ENCODE measurements at places on chromosomes 6 and 20.

DNA sequence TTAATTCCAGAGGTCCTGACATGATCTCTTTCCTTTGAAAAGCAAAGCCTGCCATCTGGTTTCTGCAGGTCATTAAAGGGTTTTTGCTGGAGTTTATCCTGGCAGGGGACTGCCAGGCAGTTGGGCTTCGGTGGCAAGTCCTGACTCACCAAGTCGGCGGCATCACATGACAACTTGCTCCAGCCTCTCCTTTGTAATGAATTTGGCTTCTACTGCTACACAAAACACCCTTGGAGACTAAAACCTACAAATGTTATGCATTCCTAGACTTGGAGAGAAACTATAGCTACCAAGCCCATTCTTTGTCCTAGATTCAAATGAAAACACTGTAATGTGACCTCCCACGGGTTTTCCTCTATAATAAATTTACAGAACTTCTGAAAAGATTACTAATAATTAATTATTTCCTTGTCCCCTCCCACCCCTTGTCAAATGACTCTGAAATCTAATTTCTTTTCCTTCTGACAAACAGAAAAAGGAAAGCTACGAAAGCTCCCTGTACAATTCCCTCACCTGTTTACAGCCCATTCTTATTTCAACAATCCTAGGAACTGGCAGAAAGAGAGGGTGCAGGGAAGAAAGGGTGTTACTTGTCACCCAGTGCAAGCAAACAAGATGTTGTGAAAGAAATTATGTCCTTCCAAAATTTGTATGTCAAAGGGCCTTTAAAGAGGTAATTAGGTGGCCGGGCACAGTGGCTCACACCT is 62.9 kb downstream of the QRSL1 start:
- no peak for DNase-seq

DNA sequence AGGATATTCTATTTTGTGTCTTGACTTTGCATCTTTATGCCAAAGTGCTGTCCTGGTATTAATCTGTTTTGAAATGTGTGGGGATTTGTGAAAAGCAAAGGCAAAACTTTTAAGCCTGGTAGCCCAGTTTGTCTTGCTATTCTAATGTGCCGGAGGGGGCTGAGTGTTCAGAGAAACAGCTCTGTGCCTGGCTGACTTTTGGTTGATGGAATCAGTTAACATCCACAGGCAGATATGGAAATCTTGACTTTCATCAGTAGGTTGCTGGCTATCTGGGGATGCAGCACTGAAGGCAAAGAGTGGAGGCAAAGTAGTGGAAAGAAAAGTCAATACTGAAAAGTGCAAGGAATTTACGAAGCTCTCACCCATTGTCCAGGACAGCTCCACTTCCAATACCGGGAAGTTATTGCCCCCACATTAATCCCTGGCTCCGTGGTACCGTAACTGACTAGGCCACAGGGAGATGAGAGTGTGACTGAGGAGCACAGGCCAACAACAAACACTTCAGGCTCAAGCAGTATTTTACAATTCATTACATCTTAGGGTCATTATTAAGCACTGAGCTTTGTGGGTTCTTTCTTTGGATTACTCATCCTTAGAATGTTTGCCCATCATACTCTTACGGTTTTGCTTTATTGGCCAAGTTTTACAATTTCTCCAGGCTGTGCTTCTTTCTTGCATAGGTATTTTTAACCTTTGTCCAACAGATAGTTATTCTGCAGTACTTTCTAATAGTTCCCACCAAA is 164.6 kb downstream of the MTFR2 start:
- DNase-seq, result no peak

DNA sequence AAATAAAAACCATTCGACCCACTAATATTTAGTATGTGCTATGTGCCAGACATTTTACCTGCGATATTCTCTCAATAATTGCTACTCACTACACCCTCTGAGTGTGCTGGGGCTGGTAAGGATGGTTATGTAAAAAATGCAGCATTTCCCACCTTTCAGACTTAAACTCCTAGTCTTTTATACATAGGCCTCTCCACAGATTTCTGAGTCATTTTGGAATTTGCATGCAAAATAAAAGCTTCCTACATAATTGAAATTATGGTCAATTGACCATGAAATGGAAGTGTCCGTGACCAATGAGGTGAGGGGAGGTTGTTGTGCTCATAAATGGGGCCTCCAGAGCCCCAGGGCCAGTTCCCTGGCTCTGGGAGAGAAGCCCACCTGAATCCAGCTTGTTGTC is 37.7 kb upstream of the MAFB start:
- DNase-seq, result no peak

DNA sequence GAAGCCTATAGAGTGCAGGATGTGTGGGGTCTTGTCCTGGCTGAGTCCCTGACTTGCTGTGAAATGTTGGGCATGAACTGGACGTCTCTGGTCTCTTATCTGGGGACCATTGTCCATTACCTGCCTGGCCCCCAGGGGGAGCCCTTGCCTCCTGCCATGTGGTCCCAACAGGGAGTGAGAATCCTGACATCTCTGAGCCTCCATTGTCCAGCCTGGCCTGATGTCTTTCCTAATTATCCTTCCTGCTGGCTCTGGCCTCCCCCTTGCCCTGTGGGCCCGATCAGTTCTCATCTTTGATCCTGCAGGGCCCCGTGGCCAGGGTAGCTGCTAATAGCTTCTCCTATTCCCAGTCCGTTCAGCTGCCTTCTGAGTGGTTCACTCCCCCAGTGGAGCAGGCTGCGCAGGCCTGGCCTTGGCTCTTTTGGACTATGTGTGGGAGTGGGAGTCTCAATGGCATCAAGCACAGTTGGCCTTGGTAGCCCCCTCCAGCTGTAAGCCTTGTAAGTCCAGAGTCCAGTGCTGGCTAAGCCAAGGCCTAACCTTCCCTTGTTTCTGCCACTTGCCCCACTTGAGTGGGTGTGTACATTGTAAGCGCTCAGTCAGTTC is 77.9 kb upstream of the RALY start:
- DNase-seq, result peak; percentile 24

DNA sequence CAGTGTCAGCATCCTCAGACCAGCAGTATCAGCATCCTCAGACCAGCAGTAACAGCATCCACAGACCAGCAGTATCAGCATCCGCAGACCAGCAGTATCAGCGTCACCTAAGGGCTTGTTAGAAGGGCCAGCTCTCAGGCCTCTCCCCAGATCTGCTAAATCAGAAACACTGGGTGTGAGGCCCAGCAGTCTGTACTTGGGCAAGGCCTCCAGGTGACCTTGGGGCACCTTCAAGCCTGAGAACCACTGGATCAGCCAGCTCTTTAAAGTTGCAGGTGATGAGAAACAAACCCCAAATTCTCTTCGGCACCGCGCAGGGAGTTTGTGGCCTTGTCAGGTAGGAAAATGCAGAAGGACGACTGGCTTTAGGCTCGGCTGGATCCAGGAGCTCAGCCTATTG is 290.5 kb upstream of the CDH4 start:
- DNase-seq, result no peak

DNA sequence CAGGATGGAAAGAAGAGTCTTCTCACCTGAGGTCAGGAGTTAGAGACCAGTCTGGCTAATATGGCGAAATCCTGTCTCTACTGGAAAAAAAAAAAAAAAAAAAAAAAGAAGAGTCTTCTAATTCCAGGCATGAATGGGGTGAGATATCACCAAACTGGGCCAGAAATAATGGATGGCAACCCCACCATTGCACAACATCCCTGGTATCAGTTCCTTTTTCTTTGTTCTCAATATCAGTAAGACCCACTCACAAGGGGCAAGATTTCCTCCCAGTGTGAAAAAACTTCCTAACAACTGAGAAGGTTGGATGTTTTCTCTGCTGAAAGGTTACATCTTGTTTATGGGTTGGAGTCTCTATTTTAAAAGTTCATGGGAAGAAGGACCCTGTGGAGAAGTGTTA is 23.6 kb upstream of the NR2E1 start:
- DNase-seq, result no peak

DNA sequence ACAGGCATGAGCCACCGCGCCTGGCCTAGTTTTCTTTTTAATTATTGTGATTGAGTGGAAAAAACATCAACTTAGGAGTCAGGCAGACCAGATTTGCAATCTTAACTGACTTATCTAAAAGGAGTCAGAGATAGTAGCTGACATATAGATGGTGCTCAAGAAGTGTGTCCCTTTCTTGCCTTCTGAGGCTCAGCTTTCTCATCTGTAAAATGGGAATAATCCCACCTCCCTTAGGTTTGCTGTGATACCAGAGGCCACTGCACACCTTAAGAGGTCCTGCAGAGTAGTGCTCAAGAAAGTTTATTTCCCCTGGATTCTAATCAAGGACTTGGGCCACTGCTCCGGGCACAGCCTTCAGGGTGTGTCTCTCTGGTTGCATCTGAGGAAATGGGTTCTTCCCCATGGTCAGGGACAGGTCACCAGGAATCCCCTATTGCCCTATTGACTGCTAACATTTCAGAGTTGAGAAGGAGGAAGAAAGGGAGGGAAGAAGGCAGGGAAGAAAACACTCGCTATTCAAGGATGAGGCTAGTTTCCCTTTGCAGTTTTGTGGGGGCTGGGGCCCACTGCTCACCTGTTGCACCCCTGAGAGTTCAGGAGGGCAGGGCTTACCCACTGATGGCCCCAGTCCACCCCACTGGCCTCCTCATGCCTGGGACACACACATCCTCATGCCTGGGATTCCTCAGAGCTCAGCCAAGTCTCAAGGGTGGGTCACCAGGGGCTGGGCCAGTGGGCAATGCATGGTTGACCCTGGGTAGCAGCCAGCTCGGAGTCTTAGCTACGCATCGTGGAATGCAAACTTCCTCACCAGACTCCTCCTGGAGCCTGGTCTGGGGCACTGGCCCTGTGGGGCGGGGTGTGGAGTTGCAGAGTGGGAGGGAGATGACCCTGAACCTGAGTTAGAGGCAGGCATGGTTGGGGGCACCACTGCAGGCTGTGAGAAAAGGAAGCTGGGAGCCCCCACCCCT is 21.2 kb downstream of the C6orf132 start:
- DNase-seq, result no peak

GRCh38 chr20:54995553-54995952 is 520.2 kb downstream of the DOK5 start:
- no peak for DNase-seq

GRCh38 chr6:70415247-70415646 is 1.9 kb downstream of the FAM135A start:
- DNase-seq, result no peak

- no peak for DNase-seq
Measured at GRCh38 chr6:131568726-131569125, 4.3 kb upstream of the ARG1 start.
